Retinal pigment epithelial cell (primary cell): ENCODE measurements at places on chromosomes 1 and 21.

DNA sequence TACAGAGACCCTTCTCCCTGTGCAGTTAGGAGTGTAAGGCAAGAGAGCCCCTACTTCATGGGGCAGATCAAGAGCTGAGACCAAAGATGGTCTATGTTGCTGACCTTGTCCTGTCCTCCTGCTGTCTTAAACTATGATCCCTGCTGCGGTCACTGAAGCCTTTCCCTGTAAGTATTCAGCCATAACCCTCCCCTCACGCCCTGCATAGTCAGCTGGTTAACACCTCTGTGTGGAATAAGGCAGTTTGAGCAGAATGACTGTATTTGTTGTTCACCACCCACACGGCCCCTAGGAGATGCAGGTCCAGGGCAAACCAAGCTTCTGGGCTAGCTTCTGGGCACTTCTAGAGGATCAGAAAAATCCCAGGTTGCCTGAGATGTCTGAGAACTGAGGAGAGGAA lies 356 bp downstream of the TSPAN1 start:
- DNase-seq, result no peak

GRCh38 chr1:206442101-206442500 lies 28.2 kb upstream of the IKBKE start:
- DNase-seq, result no peak

DNA sequence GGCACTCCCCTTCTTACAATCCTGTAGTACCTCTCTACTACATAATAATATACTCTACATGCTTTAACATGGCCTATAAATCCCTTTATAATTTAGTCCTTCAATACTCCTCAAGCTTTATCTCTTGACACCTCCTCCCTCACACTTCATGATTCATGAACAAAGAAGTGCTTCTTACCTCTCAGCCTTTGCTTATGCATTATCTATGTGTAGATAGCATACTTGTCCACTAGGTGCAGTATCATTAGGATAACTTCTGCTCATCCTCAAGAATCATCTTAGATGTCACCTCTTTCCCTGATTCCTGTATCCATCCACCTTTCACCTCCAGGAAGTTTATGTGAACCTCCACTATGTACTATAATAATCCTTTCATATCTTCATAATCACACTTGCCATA lies 74.4 kb downstream of the COL24A1 start:
- no peak for DNase-seq

GRCh38 chr1:154567386-154568156 lies at the start of gene CHRNB2:
TSS of gene CHRNB2 (plus strand) at chr1:154567778. CDS start at chr1:154568045, 267 bp downstream.
- DNase-seq, result no peak

DNA sequence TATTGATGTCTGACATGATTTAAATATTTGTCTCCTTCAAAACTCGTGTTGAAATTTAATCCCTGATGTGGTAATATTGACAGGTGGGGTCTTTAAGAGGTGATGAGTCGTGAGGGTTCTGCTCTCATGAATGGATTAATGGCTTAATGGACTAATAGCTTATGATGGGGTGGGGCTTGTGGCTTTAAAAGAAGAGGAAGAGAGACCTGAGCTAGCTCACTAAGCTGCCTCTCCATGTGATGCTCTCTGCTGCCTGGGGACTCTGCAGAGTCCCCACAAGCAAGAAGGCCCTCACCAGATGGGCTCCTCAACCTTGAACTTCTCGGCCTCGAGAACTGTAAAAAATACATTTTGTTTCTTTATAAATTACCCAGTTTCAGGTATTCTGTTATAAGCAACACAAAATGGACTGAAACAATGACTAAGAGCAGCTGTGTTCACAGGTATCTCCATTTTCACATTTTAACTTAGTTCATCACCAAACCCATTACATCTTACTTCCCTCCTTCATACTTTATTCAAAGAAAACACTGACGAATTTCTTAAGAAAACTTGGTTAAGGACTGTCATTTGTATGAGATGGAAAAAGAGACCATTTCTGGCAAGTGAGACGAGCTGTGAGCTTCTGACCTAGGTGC lies 12.1 kb upstream of the AIM2 start:
- no peak for DNase-seq

- no peak for DNase-seq
These were observed 307.4 kb downstream of the KIF26B start for GRCh38 chr1:245462161-245462560.

- DNase-seq, result peak; percentile 18
These were observed 1109.3 kb upstream of the B3GALT2 start for GRCh38 chr1:194295685-194296084.

- no peak for DNase-seq
These were observed 251.8 kb upstream of the ST6GALNAC5 start for GRCh38 chr1:76615253-76616035.

DNA sequence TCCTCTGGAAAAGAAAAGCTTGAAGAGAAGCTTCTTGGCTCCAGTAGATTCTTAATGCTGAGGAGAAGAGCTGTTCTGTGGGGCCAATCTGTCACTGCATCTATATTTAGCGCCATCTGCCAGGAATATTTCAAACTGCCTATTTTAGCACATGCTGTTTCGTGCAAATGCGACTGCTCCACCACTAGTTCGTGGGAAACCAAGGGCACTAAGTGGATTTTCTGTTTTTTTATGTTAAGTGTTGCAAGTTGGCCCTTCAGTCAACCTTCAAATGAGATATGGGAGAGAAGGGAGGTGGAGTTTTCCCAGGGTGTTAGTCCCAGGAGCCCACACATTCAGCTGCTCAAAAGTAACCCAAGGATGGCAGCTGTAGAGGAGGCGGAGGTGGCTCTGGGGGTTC lies 91.9 kb downstream of the TSEN15 start:
- no peak for DNase-seq

DNA sequence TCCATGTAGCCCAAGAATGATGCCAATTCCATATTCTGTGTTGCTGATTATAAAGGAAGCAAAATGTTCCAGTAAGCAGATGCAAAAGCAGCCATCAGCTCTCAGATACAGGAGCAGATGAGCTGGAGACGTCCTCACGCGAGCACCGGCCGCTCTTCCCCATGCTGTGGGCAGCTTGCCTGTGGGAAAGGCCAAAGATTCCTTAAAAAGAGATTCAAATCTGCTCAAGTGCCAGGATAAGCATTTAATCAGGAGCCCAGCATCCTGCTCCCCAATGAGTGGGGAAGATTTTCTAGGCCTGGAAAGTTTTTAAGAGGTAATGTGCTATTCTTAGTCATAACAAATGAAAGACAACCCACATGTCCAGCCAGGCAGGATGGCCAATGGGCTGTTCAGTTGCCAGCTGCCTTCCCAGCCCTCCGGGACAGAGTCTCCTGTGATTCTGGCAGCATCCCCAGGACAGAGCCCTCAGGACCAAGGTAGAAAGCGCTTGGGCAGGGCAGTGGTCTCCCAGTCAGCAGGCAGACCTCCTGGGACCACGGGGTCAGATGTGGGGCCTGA lies 108.2 kb upstream of the TMPRSS2 start:
- DNase-seq, result no peak

- no peak for DNase-seq
These were observed 460.6 kb downstream of the DSCAM start for GRCh38 chr21:40386294-40386911.

DNA sequence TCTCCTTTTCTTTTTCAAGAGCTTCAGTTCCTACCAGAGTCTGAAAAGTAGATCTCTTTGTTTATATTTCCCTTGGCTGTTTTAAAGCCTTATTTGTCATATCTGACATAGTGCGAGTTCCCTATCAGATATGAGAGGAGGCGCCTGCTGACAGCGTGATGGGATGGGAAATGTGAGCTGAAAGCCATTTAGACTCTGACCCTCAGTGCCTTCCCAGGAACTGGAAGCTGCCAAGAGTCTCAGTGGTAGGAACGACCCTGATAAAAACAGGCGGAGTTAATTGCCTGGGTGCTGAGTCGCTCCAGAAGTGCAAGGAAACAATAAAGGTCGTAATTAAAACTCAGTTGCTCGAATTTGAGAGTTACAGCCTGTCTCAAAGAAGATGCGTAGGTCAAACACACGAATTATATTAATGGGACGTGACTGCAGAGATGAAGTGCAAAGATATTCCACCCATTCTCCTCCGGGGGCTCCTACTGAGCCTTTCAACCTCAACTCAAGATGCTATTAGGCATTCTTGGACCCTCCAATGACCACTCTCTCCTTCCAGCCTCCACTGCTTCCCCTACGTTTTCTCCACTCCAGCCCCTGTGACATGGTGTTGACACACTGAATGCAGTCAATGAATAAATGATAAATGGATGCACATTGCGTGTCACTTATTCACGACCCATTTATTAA lies 84.6 kb downstream of the KAZN start:
- DNase-seq, result no peak

- DNase-seq, result no peak
These were observed 92.6 kb downstream of the PCBP3 start for GRCh38 chr21:45736042-45736689.

GRCh38 chr1:234699795-234700665 lies 90.1 kb upstream of the IRF2BP2 start:
- DNase-seq, result no peak

GRCh38 chr1:166597516-166597915 lies 241.8 kb upstream of the POGK start:
- peak; percentile 70 for DNase-seq

DNA sequence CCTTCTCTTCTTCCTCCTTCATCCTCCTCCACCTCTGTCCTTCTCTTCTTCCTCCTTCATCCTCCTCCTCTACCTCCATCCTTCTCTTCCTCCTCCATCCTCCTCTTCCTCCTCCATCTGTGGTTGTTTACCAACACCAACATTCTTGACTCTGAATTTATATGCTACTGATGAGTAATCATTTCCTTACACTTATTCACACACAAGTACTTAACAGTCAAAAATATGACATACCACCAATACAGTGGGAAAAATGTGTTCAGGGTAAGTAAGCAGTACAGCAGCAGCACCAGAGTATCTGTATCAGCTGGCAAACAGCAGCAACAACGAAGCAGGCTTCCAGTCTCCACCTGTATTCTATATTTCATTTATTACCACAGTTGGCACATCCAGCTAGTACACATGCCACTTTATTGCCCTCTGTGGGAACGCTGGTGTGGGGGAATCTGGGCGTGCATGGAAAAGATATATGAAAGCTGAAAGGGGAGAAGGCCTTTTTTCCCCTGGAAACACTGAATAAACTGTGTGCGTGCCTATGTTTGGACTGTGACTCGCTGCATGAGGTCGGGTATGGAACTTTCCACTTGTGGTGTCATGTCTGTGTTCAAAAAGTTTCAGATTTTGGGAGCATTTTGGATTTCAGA lies 16.0 kb downstream of the ADSS2 start:
- DNase-seq, result no peak

DNA sequence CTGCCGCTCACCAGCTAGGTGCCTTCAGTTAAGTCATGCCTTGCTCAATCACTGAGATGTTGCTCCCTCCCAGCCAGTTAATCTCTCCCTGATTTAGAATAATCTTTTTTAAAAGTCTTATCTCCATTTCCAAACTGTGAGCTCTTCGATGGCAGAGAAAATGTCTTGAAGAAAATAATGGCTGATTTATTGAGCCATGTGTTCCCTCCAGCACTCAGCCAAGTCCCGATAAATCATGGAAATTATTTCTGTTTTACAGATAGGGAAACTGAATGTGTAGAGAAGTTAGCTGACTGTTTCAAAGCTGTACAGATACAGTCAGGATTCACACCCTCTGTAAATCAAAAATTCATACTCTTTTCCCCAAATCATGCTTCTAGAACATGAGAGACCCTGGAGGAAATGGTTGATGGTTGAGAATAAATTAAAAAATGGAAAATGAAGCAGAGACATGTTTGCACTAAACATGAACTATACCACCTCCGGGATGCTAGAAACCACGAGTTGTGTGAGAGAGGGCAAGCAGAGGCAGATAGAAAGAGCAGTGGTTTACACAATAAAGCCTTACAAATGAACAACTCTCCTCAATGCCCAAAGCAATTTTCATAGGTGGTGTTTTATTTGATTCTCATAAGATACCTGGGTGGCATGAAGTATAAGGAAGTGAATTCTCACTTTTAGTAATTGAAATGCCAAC lies 376.4 kb downstream of the PLPP3 start:
- DNase-seq, result no peak

- no peak for DNase-seq
These were observed 52.0 kb upstream of the ARHGEF16 start for GRCh38 chr1:3402258-3403010.

- DNase-seq, result no peak
These were observed 76.9 kb downstream of the MRPL37 start for GRCh38 chr1:54276617-54277450.

GRCh38 chr1:196494766-196495165 lies 113.5 kb downstream of the KCNT2 start:
- no peak for DNase-seq

- DNase-seq, result no peak
These were observed 41.0 kb downstream of the KCND3 start for GRCh38 chr1:111948209-111949171.

DNA sequence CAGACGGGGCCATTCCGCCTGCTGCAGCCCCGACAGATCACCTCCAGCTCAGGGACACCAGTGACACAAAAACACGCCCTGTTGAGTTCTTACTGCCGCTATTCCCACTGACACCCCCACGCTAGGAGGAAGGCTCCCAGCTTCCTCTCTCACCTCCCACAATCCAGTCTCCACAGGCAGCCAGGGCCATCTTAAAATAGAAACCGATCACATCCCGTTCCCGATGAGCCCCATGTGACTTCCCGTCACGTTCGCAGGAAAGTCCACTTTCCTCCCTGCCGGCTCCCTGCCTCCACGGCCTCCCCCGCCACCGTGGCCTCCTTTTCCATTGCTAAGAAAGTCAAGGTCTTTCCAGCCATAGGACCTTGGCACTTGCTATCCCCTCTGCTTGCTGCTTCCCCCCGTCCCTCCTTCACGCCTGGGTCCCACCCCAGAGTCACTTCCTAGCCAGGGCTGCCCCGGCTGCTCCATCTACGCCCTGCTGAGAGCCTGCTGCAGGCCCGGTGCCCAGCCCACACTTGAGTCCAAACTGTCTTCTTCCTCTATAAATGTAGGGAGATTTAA lies 24.0 kb upstream of the DDOST start:
- DNase-seq, result no peak

GRCh38 chr1:180248731-180249681 lies 18.9 kb downstream of the LHX4 start:
- DNase-seq, result no peak

DNA sequence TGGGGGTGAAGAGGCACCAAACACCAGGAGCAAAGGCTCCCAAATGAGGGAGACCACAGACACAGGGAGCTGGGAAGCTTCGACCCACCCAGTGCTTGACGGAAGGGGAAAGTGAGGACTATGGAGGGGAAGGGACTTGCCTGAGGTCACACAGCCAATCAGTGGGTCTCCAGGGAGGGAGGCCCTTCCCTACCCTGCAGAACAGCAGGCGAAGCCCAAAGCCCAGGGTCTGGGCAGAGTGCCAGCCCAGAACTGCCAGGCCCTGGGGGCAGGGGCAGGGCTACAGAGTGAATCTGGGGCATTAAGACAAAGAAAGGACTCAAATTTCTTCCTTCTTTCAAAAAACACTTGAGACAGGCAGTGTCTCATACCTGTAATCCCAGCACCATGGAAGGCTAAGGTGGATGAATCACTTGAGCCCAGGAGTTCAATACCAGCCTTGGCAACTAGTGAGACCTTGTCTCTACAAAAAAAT lies 45.5 kb upstream of the ECE1 start:
- no peak for DNase-seq

- DNase-seq, result no peak
These were observed 10.4 kb downstream of the IBA57 start for GRCh38 chr1:228176024-228176395.

GRCh38 chr21:31801551-31802219 lies 69.8 kb upstream of the SCAF4 start:
- DNase-seq, result no peak

GRCh38 chr1:166813508-166814223 lies 25.6 kb upstream of the POGK start:
- DNase-seq, result peak; percentile 52

GRCh38 chr1:183416850-183417771 lies 1.1 kb downstream of the NMNAT2 start:
- DNase-seq, result peak; percentile 18

- DNase-seq, result no peak
These were observed 96.6 kb upstream of the IPO9 start for GRCh38 chr1:201732351-201732750.
